ENCODE measurements at places on chromosomes 6 and 20. TPM values are rescaled to one million over a fixed set of nuclear protein-coding genes. Genes with fewer than 3 reads are reported as not detected.

DNA sequence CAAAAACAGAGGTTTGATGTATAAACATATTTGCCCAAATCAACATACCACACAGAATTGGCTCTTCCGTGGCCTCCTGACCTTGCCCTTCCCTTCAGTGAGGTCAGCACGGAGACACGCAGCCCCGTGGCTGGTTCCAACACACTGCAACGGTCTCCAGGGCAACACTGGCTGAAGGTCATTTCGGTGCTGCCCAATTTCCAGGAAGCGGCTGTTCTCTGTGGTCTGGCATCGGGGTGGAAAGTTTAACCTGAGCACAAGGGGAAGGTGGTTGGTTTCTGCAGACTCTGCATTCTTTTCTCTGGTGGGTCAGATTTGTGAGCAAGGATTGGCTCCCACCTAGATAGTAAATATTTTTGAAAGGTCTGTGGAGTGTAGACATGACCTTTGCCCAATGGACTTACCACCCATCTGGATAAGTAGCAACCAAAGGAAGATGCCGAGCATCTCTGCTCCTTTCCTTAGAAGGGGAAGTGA is 177.6 kb upstream of the PHACTR1 start:
- no peak for DNase-seq

DNA sequence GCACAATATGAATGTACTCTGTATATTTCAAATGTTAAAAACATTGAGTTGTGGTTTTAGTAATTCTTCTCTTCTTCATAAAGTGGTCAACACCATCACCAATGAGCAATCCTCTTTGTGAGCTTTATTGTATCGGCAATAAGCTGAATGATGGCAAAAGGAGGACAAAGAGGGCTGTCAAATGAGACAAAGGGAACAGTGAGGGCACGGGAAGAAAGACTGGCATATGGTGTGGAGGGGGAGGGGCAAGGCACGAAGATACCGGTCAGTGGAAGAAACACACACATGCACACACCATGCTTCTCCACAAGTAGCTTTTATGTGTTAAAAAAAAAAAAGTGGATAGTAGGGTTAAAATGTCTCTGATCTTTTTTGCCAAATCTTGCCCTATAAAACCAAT is 506.8 kb upstream of the CITED2 start:
- DNase-seq = no peak

- DNase-seq = no peak
These were observed 754.7 kb downstream of the DHX35 start for GRCh38 chr20:39716796-39717341.

DNA sequence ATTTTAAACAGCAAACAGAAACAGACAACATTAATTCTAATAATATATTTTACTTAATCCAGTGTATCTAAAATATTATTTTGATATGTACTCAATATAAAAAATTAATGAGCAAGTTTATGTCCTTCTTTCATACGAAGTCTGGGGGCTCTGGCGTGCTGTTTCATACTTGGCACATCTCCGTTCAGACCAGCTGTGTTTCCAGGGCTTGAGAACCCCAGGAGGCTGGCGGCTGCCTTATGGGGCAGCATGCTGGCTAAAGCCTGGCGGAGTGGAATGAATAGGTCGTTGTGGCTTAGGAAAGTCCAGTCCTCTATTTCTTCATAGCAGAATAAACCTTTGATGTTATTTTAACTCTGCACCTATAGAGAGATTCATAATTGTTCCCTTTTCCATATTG is 43.3 kb downstream of the DUSP22 start:
- DNase-seq = peak; percentile 61

GRCh38 chr6:43150051-43150751 is 20.9 kb upstream of the SRF start:
- DNase-seq = no peak

DNA sequence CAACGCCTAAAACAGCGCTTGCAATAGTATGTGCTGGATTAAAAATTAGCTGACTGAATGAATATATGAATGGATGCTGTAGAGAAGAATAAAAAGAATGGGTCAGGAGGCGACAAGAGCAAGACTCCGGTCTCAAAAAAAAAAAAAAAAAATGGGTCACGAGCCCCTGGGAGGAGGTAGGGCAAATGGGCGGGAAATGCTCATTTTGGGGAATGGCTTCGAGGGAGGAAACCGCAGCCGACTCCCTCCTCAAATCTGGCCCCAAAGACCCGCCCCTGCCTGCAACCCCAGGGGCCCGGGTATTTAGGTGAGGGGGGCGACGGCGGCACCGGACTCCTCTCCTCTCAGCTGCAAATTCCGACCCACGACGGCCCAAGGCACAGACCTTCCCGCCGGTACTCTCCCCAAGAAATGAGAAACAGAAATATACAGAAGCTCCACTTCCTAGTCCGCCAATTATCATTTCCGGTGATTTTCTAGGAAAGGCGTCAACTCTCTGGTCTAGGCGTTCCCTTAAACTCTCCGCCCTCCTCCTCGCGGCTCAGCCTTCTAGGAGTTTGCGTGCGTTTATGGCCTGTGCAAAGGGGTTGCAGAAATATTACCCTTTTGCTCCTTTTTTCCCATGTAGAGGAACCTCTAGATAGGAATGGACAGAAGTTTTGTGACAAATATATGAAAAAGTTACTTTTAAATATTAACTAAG is at the start of gene ZNF311:
ZNF311 (minus strand) TSS at position 133 of the 703 bp plus-strand sequence. CDS start 1,361 bp downstream, outside the sequence.
- peak; percentile 93 for DNase-seq

GRCh38 chr20:43404878-43405277 is 52.8 kb upstream of the SRSF6 start:
- no peak for DNase-seq

DNA sequence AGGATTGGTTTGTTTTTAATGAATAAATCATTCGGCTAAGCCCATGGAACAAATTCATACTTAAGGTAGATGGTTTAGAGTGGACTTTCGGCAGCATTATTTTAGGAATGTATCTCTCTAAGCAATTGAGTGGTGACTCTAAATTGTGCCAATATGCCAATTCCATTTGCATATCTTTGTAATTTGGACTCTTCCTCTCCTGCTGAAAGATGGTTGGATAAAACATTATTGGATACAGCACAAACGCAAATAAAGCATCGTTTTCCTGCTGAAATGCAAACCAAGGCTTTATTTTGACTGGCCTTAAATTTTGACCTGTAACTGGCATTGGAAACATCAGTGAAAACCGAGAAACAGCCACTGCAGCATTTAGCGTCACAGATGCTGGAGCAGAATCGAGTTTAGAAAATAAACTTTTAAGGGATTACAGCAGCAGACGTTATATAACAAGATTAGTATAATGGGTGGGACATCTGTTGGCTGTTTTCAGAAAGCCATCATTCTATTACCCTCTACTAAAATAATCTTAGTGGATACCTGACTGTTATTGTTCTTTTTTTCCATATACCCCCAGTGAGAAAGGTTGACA is 726.0 kb downstream of the KIF16B start:
- DNase-seq = peak; percentile 44

- DNase-seq = no peak
These were observed 317.1 kb downstream of the PLCB1 start for GRCh38 chr20:8449123-8449522.

DNA sequence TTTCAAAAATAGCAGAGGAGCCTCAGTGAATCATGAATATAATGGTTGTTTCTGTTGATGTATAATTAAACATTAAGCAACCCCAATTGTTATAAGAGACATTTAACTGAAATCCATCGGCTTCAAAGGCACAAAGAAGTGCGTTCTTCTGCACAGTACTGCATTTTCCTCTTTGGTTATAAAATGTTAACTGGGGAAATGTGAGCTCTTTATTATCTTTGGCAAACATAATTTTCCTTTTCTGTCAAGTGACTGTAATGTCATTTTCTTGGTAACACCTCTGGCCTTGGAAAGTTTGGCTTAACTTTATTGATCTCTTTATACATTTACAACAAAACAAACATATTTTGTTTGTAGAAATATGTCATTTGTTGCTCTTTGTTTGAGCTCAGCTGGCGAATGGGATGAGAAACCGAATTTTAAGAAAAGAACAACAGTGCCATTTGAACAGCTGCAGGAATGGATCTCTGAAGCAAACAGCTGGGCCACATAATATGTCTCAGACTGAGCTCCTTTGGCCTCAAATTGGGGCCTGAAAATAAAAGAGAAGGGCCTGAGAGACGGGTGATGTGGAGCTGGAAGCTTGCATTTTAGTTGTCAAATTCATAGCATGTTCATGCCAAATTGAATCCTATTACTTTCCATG is 427.0 kb upstream of the SPTLC3 start:
- peak; percentile 93 for DNase-seq

DNA sequence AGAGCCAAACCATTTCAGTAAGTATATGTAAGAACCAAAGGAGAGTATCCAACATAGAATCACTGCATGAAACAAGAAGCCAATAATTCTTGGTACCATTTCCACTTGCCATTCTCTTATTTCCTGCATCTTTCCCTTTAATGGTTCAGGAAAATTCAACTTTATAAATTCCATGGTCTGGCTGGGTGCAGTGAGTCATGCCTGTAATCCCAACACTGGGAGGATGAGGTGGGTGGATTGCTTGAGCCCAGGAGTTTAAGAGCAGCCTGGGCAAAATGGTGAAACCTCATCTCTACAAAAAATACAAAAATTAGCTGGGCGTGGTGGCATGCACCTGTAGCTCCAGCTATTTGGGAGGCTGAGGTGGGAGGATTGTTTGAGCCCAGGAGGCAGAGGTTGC is 21.2 kb downstream of the NHLRC1 start:
- no peak for DNase-seq

DNA sequence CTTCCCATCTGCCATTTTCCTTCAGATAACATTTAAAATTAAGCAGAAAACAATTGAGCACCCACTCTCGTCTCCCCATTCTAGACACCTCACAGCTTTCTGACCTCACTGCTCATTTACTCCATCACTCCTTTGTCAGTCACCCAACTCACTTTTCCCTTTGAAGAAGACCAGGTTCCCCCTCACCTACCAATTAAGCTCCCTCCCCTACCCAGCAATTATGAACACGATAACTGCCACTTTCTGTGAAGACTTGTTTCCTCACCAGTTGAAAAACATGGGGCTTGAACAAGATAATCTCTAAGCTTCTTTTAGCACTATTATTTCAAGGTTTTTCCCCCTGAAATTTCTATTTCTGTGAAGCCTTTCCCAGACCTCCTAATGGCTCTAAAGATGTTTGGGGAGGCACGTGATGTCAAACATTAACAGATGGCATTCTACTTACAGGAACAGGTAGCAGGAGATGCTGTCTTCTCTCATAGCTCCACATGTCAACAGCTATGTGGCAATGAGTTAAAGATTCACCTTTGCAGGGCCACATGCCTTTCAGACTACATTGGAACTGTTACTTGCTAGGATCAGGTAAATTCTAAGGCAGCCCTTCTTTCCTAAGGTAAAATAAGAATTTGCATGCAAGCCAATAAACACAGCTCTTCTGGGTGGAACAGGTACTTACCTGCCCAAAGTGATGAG is 24.8 kb upstream of the SLA2 start:
- no peak for DNase-seq

DNA sequence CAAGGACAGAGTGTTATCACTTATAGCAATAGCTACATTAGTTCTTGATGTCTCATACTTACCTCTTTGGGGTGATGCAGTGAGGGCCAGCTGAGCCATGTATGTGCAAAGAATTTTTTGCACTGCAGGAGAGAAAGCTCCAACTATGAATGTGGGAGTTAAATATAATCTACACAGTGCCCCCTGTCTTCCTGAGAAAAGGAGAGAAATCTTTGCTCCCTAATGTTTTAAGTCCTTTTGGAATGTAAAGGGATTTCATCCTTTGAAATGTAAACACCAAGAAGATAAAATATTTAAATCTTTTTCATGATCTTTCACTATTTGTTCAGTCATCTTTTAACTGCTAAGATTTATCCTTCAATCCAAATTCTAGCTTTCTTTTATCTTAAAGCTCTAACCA is 822.1 kb downstream of the TENT5A start:
- no peak for DNase-seq

PAK5 gene
- total RNA-seq = 0.10 TPM

EDN3 gene
- 22.7 TPM for total RNA-seq

CDSN gene
- total RNA-seq = not detected

TBXT gene
- not detected for total RNA-seq

WFDC12 gene
- not detected for total RNA-seq
